Suprapubic skin (tissue), 4 donors: ENCODE measurements at places on chromosomes 7 and 10.

DNA sequence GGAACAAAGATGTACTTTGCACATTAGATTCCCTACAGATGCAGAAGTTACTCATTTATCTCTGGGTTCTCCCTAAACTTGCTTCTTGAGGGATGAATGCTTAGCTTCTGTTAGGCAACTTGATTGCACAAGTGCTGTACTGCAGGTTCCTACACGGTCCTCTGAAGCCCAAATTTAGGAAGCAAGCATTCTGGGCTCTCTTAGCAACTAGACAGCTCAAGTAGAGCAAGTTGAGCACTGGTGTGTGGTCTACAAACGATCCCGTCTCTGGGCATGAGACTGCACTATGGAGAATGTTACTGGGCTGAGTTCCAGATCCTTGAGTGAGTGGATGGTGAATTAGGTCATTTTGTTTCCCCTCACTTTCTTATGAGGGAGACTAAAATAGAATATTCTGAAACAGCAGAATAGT, 14.3 kb downstream of the SEMA3D start:
- no peak for DNase-seq

- no peak for DNase-seq
Observed at GRCh38 chr7:150337179-150337578, 4.2 kb downstream of the RARRES2 start.

- DNase-seq, result no peak
Observed at GRCh38 chr10:76015245-76015644, 583.8 kb downstream of the LRMDA start.

DNA sequence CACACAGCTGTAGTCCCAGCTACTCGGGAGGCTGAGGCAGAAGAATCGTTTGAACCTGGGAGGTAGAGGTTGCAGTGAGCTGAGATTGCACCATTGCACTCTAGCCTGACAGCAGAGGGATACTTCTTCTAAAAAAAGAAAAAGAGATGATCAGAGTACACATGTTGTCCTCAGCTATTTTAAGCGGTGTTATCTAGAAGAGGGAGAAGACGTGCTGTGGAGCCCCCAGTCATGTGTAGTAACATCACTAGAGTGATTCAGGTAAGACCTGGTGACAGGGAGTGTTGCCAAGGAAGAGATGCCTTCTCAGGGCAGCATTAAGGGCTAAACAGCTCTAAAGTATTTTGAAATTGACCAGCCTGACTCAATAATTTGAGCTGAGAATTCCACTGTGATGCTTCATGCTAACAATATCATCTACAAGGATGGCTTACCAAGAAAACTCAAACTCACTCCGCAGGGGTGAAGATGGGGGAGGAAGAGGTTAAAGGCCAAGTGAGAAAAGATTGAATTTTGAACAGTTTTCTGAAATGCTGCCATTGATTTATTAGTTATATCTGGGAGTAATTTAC, 97.4 kb downstream of the KLF6 start:
- no peak for DNase-seq

- DNase-seq, result no peak
Observed at GRCh38 chr10:26524161-26524896, 86.2 kb downstream of the APBB1IP start.

GRCh38 chr10:119257899-119258419, 50.6 kb downstream of the GRK5 start:
- no peak for DNase-seq

GRCh38 chr7:64885520-64886240, 17.4 kb upstream of the ZNF273 start:
- DNase-seq, result peak; percentile 23

DNA sequence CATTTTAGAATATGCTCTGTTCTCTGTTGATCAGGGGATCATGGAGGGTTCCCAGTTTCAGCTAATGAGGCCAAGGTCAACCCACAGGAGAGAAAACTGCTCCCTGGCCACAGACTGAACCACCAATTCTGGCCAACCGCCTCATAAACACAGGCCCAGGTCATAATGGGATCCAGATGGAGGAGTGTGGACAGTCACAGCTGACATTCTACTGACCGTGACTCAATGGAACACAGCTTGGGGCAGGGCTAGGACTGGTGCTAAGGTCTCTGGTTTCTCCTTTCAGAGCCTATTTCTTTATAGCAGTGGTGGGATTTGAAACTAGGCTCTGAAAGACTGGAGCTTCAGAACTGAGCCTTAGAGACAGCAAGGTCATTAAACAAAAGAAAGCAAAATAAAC, 68.3 kb downstream of the HIPK2 start:
- DNase-seq, result no peak

GRCh38 chr7:123460616-123461015, 73.8 kb downstream of the IQUB start:
- DNase-seq, result no peak

- no peak for DNase-seq
Observed at GRCh38 chr7:115032715-115033703, 111.1 kb downstream of the MDFIC start.

DNA sequence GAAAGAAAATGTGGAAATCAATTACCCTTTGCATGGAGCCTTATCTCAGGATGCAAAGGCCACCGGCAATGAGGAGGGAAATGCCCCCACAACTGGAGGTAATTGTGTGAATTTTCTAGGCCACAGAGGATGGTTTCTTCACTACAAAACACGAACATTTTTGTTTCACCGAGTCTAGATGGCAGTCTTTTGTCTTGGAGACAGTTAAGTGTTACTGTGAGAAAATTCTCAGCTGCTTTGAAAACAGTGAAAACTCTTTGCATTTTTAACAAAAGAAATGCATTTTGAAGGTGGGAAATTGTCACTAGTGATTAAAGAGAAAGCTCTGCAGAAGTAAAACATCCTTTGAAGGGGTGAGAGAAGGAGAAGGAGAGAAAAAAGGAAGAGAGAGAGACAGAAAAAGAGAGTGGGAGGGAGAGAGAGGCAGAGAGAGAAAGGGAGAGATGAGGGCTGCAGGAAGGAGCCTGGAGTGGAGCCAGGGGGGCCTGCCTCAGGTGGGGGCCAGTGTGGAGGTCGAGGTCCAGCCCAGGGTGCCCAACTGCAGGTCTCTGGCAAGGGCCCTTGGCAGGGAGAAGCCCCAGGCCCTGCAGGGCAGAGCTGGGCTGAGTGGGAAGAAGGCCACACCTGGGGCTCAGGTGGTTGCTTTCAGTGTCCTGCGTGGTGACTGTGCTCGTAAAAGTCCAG, 261.4 kb downstream of the ADARB2 start:
- DNase-seq, result no peak

DNA sequence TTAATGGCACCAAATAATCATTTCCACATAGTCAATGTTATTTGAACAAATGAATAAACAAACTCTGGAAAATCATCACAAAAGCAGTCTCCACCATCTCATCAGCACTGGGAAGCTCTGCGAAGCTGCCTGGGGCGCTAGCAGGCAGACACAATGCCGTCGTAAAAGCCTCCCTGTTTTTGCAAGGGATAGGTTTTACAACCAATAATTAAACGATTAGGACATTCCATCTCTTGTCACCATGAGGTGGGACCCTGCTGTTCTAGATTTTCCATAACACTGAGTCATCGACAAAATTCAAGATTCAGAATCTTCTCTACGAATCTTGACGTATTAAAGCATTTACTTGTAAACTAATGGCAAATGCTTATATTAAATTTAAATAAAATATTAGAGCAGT, 172.8 kb upstream of the AKR1E2 start:
- DNase-seq, result no peak

DNA sequence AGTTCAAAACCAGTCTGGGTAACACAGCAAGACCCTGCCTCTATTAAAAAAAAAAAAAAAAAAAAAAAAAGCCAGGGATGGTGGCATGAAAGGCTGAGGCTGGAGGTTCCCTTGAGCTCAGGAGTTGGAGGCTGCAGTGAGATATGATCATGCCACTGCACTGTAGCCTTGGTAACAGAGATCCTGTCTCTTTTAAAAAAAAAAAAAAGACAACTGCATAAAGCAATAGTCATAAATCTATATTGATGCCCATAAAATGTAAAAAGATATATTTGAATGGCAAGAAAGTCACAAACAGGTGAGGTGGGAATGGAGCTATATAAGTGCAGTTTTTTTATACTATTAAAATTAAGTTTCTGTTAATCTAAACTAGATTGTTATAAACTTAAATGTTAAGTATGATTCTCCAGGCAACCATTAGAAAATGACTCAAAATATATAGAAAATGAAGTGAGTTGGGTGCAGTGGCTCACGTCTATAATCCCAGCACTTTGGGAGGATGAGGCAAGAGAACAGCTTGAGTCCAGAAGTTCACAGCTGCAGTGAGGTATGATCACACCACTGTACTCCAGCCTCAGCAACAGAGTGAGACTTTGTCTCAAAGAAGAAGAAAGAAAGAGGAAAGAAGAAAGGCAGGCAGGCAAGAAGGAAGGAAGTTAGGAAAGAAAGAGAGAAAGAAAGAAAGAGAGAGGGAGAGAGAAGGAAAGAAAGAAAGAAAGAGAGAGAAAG, 13.4 kb upstream of the HNRNPH3 start:
- DNase-seq, result no peak

GRCh38 chr10:128095027-128095752, 31.0 kb downstream of the MKI67 start:
- no peak for DNase-seq

- DNase-seq, result no peak
Observed at GRCh38 chr7:95632609-95633008, 36.3 kb upstream of the PDK4 start.

DNA sequence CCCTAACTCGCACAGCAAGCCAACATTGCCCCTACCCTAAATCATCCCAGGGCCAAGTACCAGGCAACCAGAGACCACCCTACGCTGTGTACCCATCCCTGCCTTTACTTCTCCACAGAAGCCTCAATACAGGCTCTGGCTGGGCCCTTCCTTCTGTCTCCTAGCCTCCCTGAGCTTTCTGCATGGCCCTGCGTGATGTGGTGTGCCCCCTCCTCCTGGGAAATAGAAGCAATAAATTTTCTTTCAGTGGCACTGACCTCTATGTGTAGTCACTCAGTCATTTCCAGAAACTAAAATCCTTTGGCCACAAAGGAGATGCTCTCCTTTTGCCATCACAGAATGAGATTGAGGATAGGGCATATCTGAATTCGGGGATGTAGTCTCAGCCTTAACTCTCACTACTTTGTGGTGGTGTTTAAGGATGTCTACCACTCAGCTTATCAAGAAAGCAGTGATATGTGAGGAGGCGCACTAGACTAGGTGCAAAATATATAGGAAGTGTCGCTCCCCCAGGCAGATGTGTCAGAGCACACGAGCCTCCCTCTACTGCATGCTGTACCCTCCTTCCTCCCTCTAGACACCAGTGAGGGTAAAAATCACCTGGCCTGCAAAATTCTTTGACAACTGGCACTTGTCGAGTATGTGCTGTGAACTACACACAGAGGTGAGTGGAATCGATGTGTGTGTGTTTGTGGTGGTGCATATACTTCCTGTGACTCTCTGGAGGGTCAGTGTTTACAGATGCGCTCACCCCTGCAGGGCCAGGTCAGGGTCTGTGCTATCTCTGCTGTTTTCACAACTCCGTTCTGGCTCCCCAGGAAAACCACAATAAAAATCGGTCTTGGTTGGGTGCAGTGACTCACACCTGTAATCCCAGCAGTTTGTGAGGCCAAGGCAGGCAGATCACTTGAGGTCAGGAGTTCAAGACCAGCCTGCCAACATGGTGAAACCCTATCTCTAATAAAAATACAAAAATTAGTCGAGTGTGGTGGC, 825.9 kb upstream of the IGFBP3 start:
- no peak for DNase-seq

- peak; percentile 20 for DNase-seq
Observed at GRCh38 chr10:71093531-71093930, 118.8 kb upstream of the UNC5B start.

GRCh38 chr7:13990319-13990983, 985 bp upstream of the ETV1 start:
- DNase-seq, result no peak

DNA sequence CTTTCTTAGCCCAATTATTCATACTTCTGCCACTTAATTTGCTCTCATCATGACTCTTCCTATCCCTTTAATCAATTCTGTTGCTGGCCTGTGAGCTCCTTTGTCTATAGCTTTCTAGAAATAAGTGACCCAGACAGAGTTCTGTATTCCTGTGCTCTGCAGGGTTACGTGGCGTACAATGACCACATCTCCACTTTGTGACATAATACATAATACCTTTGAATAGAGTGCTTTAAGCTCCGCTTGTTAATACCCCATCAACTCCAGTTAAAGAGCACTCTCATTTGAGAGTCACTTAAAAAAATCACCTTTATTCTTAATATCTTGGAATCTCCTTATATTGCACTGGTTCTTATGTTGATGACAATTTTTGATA, 619.0 kb downstream of the PARD3 start:
- no peak for DNase-seq

- DNase-seq, result no peak
Observed at GRCh38 chr10:123409884-123410283, 255.7 kb downstream of the BUB3 start.

DNA sequence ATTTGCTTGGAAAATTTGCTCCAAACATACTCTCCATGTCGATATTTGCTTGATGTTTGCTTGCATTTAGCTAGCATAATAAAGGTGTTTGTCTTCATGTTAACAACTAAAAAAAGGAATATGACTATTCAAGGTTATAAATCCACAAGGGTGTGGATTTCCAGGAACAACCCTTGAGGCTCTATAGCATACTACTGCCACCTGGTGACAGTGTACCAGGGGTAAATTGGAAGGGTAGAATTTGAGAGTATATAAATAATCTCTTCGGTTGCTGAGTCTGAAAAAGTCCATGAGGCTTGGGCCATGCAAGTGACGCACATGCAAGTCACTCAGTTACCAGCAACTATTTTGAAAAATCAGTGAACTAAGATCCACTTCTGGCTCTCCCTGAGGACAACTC, 68.4 kb downstream of the SLIT1 start:
- no peak for DNase-seq
